ENCODE measurements at places on chromosomes 3 and 15.

DNA sequence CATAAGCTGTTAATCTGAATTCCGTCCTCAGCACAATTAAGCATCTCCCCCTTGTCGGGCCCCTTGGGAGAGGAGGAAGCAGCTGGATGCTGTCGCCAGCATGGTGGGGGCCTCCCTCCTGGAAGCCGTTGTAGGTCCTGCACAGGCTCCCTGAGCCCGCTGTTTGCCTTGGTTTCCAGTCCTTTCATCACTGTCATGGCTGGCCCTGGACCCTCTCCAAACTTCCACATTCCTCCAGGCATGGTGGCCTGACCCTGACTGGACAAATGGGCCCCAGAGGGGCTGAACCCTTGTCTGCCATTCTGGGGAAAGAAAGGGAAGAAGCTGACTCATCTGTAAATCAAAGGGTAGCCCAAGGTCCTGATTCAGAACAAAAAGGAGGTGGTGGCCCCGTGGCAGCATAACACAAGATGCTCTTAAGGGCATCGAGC is 300.5 kb upstream of the LRRFIP2 start:
- no peak for DNase-seq

GRCh38 chr15:79004336-79004735 is 59.5 kb upstream of the CTSH start:
- no peak for DNase-seq

GRCh38 chr3:195577645-195578177 is 6.0 kb downstream of the APOD start:
- no peak for DNase-seq

DNA sequence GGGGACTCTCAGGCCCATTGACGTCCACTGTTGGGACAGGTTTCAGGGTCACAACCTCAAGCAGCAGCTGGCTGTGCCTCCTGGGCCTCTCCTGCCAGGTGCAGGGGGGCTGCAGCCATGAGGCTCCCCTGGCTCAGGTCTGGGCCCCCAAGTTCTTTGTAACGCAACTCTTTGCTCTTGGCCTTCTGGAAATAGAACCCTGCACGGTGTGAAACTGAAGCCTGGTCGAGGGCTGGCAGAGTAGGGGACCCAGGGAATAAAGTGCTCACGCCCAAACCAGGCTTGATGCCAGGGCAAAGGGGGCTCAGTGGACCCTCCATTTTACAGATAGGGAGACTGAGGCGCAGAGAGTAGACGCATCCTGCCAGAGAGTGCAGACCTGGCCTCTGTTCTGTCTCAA is 771 bp downstream of the CALML4 start:
- no peak for DNase-seq

DNA sequence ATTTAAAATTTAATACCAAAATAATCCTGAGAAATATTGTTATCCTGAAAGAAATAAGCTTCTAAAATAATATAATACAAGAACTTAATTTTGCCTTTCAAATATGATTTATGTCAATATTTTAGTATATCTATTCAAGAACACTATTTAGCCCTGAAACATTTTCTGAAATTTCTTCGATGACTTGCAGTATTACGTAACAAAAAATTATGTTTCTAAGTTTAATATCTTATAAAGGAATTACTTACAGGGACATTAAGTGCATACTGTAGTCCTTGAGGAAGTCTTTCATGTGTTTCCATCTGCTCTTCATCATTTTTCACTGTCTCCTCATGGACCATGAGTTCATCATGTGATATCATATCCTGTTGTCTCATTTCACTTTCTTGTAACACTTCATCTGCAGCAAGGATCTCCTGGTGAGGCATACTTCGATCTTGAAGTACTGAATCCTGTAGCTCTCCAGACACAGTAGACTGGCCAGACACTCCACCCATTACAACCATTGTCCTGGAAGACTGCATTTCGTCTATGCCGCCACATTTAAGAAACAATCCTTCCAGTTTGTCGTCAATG is 62.0 kb downstream of the ZNF148 start:
- no peak for DNase-seq

GRCh38 chr3:184665101-184665500 is 46.8 kb downstream of the MAGEF1 start:
- DNase-seq, result no peak

DNA sequence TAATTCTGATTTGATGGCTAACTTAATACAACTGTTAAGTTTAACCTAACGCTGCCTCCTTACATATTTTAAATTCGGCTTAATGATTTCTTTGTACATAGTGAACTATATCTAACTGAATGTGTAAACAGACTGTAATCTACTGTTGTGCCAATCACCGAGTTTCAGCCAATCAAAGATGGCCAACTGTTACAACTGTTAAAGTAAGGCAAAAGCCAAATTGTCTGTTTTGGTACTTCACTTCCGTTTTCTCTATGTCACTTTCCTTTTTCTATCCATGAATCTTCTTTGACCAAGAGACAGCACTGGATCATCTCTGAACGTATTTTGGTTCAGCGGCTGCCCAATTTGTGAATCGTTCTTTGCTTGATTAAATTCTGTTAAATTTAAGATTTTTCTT is 137.0 kb downstream of the LMLN start:
- no peak for DNase-seq

DNA sequence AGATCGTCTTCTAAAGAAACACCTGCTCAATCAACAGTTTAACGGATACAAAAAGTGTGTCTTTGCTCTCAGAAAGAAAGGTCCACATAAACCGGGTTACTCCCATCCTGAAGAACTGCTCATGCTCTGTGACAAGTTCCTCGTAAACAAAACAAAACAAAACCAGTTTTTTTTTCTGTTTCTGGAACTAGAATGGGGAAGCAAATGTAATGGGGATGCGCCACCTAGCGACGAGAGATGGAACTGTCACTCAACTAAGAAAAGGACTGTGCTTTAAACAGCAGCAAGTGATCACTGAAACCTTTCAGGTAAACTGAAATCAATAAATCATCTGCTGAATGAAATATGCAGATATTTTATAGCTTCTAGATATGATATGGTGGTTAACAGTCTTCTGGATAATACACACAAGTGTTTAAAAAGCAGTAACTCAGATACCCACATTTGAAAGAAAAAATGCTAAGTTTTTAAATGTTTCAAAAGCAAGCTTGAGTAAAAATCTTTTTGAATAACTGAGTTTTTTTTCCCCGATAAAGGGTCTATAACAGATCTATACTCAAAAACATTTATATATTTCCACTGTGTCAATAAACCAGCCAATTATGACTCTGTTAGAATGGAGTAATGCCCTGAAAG is 10.9 kb downstream of the TM2D3 start:
- peak; percentile 69 for DNase-seq

GRCh38 chr3:118080889-118081288 is 953.8 kb downstream of the IGSF11 start:
- no peak for DNase-seq

DNA sequence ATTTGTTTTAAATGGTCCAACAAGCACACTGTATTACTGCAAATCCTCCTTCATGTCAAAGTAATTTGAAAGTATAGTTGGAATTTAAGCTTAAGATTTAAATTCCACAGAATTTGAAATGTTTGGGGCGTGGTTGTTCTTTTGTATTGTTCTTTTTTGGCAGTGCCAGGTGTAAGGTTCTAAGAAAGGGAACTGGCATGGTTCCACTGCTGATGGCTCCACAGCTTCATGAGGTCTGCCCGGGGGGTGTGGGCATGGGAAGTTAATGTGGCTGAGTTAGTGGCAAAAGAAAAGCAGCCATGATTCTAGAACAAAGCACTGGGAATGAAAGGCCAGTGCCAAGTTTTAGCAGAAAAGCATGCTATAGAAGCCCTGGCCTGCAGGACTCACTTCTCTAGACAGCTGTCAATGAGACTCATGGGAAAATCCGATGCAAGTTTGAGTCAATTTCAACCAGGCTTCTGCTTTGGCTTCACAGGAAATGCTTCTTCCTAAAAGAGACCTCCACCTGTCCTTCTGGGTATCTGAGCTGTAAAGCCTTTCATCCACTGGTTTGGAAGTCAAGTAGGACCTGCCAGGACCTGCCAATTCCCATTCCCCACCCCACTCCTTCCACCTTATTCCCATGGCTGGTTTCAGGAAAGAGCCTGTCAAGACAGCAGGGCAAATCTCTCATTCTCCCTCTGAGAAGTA is 18.9 kb downstream of the CDCP1 start:
- DNase-seq, result no peak
